Ovary (tissue), 10 donors: ENCODE measurements at places on chromosomes 12 and 14.

- H3K27me3 ChIP-seq: no peaks in the 10 kb centered on the region
- DNase-seq: no peak
- H3K36me3 ChIP-seq: no peaks in the 10 kb centered on the region
- H3K4me3 ChIP-seq: no peak overlapping the region
- H3K27ac ChIP-seq: no peak overlapping the region
Measured at GRCh38 chr12:104377514-104377812, 73.9 kb downstream of the EID3 start.

- H3K4me1 ChIP-seq: no peaks in the 10 kb centered on the region
- H3K27me3 ChIP-seq: no peaks in the 10 kb centered on the region
- H3K27ac ChIP-seq: no peak overlapping the region
- no peaks in the 10 kb centered on the region for H3K36me3 ChIP-seq
- H3K4me3 ChIP-seq: no peak overlapping the region
Measured at GRCh38 chr12:212415-212714, 1.6 kb downstream of the SLC6A12 start.

DNA sequence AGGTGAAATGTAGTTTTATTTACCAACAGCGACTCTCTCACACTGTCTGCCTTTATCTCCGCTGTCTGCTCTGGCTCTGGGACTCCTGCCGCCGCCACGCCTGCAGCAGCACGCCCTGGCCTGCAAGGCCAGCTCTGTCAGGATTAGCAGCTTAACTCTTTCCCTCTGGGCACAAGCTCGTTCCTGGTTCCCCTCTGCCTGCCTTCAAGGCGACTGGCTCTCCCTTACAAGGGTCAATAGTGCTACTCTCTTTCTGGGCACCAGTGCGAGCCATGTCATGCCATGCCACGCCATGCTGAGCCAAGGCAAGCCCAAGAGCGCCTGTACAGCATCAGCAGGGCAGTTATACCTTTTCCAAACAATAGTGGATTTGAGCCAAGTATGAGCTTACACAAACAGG, 3.6 kb upstream of the CLEC2B start:
- no peak overlapping the region for H3K27ac ChIP-seq
- no peak for DNase-seq
- H3K4me3 ChIP-seq: no peak overlapping the region
- H3K27me3 ChIP-seq: no peaks in the 10 kb centered on the region

GRCh38 chr12:9636150-9636850, 28.6 kb upstream of the KLRB1 start:
- no peak overlapping the region for H3K4me3 ChIP-seq
- DNase-seq: no peak
- no peaks in the 10 kb centered on the region for H3K4me1 ChIP-seq
- H3K27me3 ChIP-seq: no peaks in the 10 kb centered on the region
- no peak overlapping the region for H3K27ac ChIP-seq
- H3K36me3 ChIP-seq: no peaks in the 10 kb centered on the region

DNA sequence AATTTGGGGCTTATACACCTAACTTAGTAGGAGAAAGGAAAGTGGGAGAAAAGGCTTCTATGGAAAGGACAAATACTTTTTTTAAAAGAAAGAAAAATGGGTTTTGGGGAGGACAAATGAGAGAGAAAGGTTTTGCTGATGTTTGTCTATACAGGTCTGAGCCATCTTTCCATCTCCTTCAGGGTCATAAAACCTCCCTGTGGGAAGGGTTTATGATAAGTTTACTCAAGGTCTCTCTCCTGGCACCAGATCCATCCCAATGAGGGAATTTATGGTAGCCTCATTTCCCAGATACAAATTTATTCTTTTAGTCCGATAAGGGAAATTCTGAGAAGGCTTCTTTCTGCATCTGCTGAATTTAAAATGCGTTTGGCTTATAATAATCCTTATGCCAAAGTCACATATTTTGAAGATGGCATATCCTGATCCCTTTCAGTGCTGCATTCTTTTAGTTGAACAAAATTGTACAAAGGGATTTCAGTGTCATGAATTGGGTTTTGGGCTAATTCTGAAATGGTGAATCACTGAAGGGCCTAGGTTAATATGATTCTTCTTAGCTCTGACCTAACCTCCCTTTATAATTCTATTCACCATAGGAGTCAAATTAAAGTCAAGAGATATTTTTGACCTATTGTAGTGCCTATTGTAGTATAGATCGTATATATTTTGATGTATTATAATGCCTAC, 173.5 kb upstream of the DYRK2 start:
- no peak overlapping the region for H3K27ac ChIP-seq
- H3K36me3 ChIP-seq: no peaks in the 10 kb centered on the region
- no peak for DNase-seq
- H3K4me3 ChIP-seq: no peak overlapping the region

- H3K27ac ChIP-seq: peak within 1 kb of the TSS; percentile 99
- H3K27me3 ChIP-seq: no peaks in the 10 kb centered on the region
- peak; percentile 77 for DNase-seq
- H3K4me3 ChIP-seq: peak within 1 kb of the TSS; percentile 82
Measured at GRCh38 chr12:45729233-45730083, at the start of gene ARID2. Gene ARID2 (plus strand): TSS chr12:45729706. CDS start chr12:45729837, 131 bp downstream.
